ENCODE measurements at places on chromosomes 4 and X.

DNA sequence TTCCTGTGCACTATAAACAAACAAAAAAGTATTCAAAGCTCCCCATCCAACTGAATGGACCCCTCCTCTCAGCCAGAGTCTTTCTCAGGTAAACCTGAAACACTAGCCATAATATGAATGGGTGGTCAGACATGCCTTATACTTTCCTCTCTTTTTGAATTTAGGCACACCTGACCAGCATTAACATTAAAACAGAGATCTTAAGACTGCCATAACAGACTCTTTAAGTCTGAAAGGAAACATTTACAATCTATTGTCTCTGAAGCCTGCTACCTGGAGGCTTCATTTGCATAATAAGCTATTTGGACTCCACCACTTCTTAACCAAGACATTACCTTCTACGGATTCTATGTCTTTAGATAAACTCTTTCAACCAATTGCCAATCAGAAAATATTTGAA lies 56.9 kb upstream of the SPIN4 start:
- DNase-seq = no peak

GRCh38 chr4:165524532-165525190 lies 145.9 kb downstream of the CPE start:
- no peak for DNase-seq

DNA sequence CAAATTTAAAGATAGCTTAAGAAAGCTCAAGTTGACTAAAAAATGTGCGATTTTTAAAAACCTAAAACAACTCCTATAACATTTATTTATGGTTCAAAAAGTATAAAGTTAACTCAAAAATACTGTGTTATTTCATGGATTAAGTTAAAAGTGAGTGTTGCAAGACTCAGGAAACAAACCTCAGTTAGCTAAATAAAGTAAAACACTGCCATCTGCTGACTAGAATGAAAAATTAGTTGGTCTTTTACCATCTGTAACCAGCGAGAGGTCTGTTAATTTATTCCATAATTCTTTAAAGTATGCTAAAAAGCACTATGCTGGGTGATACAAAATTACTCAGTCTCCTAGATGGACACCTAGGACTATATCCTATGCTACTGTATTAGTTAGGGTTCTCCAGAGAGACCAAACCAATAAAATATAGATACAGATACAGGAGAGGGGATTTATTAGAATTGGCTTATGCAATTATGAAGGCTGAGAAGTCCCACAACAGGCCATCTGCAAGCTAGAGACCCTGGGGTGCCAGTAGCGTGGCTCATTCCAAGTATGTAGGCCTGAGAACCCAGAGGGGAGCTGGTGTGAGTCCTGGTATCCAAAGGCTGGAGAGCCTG lies 4.9 kb upstream of the WDFY3 start:
- DNase-seq = no peak

DNA sequence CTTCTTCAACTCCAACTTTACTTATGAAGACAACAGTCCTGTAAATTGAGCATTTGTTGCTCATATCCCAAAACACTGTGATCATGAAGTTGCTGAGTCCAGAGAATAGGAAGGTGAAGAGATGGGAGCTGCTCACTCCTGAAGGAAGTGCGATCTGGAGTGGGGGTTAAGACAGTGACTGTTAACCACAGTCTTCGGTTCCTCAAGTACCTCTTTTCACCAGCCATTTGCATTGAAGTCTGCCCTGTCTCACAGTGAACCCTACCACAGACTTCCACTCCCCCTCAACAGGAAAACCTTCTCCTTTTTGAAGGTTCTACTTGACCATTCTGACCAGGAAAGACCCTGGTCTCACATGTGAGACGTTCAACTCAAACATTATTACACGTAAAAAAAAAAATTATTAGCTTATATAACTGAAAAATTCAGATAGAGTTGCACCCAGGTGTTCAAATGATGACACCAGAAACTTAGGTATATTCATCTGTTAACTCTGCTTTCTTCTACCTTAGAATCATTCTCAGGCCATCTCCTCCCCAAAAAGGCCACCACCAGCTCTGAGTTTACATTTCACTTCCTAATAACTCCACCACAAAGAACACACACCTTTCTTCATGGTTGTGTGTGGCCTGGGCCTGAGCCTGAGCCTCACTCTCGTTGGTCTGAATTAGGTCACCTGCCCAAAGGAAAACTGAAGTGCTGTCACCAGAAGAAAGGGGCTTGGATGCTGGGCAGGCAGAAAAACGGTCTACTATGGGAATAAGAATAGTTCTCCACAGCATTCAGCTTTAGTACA lies 199.2 kb downstream of the DCTD start:
- DNase-seq = no peak

GRCh38 chrX:42540146-42540545 lies 237.8 kb downstream of the PPP1R2C start:
- no peak for DNase-seq

DNA sequence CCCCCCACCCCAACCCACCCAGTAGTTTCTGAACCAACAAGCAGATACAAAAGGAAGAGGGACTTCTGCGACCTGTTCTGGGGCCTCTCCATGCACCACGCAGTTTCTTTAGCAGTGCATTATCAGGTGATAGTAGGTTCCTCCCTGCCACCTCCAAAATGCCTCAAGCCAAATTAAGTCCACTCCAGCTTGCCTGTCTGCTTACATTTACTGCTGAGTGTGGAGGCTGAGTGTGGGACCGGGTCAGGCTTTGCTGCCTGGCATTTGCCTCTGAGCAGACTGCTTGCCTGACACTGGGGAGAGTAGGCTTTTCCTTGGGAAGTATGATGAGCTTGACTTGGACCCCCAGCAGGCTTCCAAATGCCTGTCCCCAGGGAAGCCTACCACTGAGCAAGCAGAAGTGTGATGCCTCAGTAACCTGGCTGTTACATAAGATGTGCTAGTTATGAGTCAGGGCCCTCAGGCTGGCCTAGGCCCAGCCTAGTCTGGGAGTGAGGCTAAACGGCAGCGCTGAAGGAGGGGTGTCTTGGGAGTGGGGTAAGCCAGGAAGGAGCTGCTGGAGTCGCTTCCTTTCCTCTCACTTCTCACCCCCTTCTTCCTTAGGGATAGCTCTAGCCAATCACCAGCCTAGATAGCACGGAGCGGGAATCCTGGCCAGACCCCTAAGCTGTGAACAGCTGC lies 9.0 kb downstream of the TSC22D3 start:
- DNase-seq = no peak

DNA sequence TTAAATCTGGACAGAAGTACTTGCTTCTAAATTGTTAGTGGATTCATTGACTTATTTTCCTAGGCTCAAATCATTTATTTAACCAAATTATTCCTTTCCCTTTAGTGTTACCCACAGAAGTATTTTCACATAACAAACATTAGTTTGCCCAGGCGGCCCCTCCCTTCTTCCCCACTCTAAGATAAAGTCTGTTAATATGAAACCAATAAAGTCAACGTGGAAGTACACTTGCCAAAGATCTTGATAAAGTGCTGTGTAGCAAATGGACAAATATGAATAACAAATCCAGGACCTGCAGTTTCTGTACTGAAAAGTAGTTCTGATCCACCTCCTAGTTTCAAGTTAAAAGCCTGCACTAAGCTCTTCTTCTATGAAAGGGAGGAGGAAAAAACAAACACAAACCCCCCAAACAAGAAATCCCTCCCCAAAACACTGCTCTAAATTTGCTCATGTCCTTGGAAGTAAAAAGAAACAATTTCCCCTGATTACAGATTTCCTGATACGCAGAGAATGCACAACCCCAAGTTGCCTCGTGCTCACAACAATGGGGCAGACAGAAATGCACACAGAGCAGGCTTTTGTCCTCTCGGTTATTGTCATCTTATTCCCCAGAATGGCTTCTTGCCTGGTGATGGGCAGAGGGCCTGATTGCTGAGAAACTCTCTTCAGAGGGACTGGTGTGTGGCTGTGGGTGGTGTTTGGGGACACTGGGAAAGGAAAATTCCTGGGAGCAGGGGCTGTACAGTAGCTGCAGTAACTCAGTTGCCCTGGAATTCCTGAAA lies 23.2 kb downstream of the TMSB4X start:
- no peak for DNase-seq

DNA sequence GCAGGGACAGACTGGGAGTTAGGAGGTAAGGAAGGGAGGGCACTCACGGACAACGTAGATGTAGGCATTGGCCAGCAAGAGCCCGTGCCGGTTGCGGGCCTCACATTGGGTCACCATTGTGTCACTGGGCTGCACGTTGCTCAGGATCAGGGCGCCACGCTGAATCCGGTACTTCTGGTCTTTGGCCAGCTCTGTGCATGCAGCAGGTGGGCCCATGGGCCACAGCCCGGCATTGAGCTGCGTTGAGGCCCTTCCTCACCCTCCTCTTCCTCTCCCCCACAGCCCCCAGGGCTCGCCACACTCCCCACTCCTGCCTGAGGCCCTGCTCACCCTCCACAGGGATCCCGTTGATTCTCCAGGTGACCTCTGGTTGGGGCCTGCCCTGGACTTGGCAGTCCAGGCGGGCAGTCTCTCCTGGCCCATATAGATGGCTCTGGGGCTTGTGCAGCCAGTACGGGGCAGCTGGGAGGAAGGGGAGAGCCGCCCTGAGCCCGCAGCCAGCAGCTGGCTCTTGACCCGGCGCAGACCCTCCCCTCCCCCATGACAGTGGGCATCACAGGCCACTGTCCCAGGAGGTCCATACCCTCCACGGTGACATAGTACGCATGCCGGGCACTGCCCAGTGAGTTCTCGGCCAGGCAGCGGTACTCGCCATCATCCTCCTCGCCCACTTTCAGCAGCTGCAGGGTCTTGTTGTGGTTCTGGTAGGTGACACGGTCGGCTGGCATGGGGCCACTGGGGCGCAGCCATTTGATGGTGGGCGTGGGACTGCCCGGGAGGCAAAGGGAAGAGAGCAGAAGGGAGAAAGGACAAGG lies 16.3 kb downstream of the L1CAM start:
- no peak for DNase-seq

DNA sequence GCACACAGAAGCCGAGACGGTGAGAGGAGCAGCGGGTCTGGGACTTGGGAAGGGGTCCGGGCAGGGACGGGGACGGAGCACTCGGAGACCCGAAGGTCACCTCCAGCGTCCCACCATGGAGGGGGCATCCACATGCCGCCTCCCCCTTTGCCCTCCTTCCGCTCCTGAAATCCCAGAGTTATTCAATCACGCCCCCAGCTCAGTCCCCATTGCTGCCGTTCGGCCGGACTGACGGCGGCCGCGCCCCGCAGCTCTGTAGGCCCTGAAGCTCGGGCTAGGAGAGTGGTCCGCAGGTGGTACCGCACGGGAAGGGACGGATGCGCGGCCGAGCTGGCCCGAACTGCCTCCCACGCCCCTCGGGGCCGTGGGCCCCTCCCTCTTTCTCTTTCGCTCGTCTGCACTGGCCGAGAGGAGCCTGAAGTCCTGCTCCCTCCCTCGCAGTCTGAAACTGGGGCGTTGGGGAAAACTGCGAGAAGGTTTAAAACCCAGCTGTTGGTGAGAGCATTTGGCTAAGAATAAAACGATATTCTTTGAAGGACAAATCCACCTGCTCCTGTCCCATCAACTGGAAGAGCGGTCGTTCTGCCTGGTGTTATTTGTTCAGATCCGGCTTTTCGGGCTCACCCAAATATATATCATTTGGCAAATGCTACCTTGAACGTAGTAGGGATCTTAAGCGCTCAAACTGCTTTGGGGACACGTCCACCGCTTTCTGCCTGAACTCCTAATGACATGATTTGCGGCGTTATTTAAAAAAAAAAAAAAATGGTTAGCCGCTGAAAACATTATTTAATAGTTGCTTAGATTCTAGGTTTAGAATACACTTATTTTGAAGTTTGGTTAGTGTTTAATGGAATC lies 719 bp downstream of the USO1 start:
- peak; percentile 66 for DNase-seq

- no peak for DNase-seq
Observed at GRCh38 chr4:104063341-104063740, 343.6 kb upstream of the TACR3 start.

- no peak for DNase-seq
Observed at GRCh38 chr4:113832803-113833202, 71.3 kb upstream of the CAMK2D start.

DNA sequence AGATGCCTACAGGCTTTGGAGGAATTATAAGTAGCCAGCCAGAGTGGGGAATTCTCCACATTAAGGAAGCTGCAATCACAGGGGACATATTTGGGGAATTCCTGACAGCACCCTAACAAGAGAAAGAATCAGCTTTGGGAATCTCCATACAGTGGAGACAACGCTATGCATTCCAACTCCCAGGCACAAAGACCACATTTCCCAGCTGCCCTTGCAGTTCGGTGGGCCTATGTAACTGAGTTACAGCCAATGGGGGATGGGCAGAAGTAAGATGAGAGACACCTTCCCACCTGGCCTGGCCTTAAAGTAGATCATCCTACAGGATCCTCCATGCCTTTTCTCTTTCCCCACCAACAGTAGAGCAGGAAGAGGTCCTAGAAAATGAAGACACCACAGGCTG lies 43.4 kb upstream of the CCKAR start:
- no peak for DNase-seq

GRCh38 chr4:66930206-66930605 lies 615.1 kb downstream of the CENPC start:
- DNase-seq = peak; percentile 3

DNA sequence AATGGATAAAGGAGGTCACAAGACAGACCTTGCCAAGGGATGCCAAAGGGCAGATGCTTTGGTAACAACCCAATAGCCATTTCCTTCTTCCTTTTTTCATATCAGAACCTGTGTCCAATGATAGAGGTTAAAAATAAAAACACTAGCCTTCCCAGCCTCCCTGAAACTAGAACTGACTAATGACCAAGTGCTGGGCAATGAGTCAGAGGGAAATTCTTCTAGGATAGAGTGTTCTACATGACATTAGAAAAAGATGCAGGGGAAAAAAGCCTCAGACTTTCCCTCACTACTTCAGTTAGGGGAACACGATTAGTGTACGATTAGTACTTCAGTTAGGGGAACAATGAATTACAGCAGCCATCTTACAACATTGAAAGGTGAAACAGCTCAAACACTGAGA lies 29.3 kb upstream of the FAM47C start:
- DNase-seq = no peak

DNA sequence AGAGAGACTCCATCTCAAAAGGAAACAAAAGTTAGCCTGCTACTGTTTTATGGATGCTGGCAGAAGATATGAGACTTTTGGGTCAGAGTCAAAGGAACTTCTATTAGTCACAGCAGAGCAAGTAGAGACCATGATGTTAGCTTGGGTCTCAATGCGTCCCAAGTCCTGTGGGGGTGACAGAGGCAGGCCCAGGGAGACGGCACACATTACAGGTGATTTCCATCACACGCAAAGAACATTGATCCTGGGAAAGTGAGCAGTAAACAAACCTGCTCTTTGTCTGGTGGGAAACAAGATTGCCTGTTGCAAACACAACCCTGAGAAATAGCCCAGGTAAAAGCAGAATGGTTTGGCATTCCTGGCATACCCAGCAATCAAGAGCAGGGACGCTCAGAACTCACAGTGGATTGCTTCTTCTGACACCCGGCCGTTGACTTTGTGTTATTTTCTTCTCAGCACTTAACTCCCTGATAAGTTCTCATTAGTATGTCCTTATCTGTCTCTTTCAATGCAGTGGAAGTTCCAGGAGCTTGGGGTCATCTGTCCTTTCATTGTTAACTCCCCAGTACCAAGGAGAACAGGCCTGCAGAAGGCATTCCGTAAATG lies 51.2 kb upstream of the LGI2 start:
- DNase-seq = no peak

- DNase-seq = no peak
Observed at GRCh38 chr4:36288731-36289426, 7.5 kb downstream of the DTHD1 start.

- DNase-seq = no peak
Observed at GRCh38 chr4:129543299-129543698, 447.3 kb downstream of the C4orf33 start.
